Left lung (tissue), 14 donors: ENCODE measurements at places on chromosomes 7 and 10. TPM values are rescaled to one million over a fixed set of nuclear protein-coding genes. Genes with fewer than 3 reads are reported as not detected.

- peak; percentile 74 for DNase-seq
Observed at GRCh38 chr10:97708976-97709946, 4.3 kb upstream of the MARVELD1 start.

Gene ZFYVE27
- 20.6 TPM for total RNA-seq

GRCh38 chr10:26555719-26556368, 117.7 kb downstream of the APBB1IP start:
- DNase-seq = peak; percentile 85

Gene FGL2
- total RNA-seq = 29.1 TPM

Gene CCL24
- 3.3 TPM for total RNA-seq

- DNase-seq = no peak
Observed at GRCh38 chr7:156222151-156222550, 409.9 kb upstream of the SHH start.
